ENCODE measurements at places on chromosomes 2 and 18.

- no peak for DNase-seq
These were observed 213.1 kb downstream of the MYO3B start for GRCh38 chr2:170391018-170391417.

DNA sequence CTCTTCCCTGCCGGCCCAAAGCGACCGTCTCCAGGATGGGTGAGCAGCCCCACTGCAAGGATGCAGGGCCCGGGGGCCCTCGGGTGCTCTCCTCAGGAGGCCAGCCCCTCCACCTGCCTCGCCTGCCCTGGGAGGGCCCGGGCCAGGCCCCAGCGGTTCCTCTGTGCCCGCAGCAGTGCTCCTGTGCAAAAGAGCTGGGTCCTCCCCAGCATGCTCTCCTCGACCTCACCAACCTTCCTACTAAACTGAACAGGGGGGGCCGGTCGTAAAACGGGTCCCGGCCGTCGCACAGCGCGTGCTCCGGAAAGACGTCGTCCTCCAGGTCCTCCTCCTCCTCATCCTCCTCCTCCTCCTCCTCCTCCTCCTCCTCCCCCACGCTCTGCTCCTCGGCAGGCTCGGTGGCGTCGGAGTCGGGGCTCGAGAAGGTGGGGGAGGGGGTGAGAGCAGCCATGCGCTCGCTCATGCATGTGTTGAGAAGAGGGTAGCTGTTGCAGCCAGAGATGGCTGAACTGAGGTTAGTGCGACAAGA lies 62.9 kb downstream of the KIF1A start:
- DNase-seq = no peak

GRCh38 chr2:37997629-37998028 lies 72.5 kb downstream of the RMDN2 start:
- DNase-seq = no peak

DNA sequence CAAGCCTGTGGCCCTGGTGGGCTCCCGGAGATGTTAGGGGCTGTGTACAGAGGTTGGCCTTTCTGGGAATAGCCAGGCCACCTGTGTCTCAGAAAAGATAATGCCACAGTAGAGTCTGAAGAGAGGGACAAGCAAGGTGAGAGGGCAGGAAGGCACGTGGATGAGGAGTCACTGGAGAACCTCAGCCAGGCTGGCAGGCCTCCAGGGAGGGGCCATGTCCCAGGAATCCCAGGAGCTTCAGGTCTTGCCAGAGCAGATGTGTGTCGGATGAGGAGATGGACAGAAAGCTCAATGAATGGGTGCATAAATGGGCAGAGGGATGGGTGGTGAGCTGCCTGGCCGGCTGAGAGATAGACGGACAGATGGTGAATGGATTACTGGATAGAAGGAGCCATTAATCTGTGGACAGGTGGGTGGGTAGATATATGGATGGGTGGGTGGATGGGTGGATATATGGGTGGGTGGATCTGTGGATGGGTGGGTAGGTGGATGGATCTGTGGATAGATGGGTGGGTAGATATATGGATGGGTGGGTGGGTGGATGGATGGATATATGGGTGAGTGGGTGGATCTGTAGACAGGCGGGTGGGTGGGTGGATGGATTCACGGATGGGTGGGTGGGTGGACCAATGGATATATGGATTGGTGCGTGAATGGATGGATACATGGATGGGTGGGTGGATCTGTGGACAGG lies 7.9 kb upstream of the OTOF start:
- no peak for DNase-seq

GRCh38 chr2:201139836-201140604 lies 24.1 kb downstream of the CFLAR start:
- no peak for DNase-seq

DNA sequence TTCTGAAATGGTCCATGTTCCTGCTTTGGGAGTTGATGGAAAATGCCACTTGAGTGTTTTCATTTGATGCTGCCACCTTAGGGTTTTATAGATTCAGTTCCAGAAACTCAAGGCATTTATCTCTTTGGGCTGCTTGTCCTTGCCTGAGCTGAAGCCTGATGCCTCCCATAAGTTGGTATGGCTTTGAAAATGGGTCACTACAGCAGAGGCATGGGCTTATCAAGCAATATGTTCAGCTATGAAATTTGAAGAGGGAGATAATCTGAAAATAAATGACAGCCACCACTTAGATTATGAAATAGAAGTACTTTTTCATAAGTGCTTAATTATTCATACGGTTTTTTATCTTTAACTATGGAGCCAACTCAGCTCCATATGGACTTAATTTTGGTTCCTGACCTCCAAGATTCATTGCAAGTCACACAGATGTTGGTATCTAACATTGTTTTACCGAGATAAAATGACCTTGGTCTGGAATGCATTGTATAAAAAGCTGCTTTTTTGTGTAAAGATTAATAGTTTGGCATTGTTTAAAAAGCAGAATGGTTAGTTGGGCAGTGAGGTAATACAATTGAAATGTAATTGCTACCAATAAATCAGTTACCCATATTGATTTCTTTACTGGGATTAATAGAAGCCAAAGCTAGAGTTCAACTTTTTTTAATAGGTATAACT lies 4.5 kb downstream of the SLC14A1 start:
- DNase-seq = no peak

DNA sequence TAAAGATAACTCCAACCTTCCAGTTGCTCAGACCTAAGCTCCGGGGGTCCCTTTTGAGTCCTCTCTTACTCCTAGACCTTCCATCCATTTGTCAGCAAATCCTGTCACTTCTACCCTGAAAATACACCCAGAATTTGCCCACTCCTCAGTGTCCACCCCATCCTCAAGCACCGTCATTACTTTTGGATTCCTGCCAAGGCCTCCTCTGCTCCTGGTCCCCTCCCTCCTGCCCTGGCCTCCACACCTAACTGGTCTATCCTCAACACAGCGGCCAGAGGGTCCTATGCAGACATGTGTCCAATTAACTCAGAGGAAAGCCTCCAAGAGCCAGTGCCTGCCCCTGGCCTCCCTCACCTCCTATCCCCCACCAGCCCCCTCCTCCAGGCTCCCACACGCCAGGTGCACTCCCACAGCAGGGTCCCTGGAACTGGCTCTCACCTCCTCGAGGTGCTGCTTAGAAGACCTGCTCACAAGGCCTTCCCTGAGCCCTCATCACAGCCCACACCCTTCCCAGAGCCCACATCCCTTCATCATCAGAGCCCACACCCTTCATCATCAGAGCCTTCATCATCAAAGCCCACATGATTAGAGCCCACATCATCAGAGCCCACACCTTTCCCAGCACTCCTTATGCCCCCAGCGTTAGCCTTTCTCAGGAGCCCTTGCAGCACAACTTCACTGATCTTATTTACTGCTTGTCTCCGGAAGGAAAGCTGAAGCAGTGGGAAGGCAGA lies 20.4 kb downstream of the FAM178B start:
- DNase-seq = no peak

DNA sequence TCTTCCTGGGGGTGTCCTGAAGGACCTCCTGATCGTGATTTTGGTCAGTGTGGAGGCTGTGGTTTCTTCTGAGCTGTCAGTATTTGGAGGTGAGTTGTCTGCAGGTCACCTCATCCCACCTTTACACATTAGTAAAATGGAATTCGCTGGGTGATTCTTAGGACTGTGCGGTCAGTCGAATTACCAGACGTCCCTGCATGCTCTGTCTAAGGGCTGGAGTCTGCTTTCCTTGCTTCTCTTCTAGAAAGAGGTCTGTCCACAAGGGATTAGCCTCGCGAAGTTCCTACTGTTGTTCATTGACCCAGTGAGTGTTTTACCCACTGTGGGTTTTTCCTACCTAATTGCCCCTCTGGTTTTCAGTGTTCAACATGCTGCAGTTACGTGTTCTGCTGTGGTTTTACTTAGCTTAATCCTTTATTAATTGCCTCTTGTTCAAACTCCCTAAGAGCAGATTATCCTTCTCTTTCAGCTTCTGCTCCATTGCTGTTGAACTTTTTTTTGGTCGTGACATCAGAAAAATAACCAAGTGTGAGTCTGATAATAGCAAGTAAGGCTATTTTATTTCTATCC lies 183.4 kb downstream of the NEDD4L start:
- no peak for DNase-seq

DNA sequence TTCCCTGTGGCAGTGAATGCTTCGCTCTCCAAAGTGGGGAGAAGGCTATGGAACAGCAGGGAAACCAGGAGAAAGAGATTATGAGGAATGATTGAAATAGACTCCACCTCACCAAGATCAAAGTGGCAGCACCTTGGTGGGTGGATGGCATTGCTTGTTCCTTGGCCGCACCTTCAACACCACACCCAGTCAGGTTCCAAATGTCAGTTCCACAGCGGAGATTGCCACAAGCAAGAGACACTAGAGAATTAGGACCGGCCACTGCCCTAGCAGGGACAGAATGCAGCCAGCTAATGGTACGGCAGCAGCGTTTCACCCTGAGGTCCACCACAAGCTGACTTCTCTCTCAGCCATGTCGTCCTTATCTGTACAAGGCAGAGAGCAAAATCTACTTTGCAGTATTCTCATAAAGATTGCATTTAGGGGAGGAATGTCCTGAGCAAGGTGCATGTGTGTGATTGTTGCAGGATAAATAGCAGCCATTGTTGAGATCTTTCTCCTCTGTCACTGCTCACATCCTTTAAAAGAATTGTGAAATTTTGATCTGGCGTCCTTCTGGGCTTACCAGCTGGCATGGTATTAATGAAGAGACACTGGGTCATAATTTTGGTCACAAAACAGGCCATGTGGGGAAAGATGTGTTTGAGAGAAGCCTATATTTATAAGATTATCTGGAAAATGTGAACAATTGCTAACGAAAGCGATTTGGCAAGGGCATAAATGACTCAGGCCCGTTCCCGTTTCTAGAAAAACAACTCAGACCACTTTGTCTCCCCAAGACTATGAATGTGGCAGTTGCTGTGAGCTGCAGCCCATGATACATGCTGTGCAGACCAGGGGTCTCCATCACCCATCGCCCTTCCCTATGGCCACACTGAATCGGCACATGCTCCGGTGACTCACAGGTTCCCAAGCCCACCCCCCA lies 228.6 kb upstream of the ID2 start:
- no peak for DNase-seq

GRCh38 chr2:3179208-3179607 lies 198.4 kb downstream of the EIPR1 start:
- no peak for DNase-seq

- no peak for DNase-seq
These were observed 76.1 kb downstream of the EPB41L3 start for GRCh38 chr18:5467671-5468070.

DNA sequence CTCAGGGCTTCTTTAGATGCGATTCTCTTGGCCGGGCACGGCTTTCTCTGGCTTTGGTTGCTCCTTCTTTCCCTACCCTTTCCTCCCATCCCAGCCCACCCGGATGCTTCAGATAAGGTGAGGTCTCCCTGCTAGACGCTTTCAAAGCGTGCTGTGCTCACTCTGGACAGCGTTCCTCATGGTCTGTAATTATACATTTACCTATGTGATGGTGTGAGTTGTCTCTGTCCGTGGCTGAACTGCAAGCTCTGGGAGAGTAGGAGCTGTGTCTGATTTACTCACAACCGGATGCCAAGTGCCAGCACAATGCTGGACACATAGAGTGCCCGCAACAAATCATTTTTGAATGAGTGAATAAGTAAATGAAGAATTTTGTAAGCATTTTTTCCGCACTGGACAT lies 26.8 kb upstream of the PNPT1 start:
- DNase-seq = no peak

DNA sequence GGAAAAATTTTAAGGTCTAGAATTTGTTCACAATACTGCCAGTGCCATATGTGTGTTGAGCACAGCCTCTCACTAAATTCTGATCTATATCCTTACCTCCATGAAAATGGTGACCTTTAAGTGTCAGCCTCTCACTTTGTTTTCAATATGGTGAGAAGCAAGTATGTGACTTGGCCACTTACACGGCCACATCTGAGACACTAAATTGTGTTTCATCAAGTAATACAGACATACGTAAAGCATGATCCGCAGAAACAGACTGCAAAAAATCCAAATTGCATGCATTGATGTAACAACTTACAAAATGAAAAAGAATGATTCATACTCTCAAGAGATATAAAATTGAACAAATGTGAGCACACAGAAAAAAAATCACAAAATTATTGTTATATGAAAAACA lies 55.2 kb upstream of the UGP2 start:
- no peak for DNase-seq

DNA sequence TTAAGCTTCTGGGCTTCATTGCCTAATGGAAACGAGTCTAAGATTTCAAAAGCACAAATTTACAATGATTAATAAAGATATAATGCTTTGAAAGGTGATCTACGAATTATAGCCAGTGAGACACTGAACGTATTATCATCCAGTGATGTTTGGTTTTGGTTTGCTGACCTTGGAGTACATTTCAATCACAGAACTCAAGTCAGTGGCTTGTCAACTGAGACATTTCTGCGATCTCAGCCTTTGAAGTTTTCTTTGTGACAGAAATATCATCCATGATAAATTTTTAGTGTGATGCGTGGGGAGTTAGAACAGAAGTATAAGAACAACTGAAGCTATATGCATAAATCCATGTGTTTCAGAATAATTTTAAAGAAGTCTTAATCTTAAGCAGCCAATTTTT lies 263.8 kb downstream of the TCF4 start:
- no peak for DNase-seq

DNA sequence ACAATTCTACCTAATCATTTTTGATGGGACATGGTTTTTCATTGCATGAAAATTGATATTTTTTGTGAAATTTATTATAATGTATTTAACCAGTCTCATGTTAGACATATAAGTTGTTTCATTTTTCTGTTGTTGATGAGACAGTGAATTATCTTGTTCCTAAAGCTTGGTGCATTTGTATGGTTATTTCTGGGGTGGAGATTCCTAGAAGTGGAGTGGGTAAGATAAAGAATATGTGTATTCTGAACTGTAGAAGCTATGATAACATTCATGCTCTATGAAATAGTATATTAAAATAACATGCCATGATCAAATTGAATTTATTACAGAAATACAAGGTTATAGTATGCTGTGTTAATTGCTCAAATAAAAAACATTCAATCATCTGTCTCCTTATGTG lies 69.2 kb downstream of the BOLA3 start:
- no peak for DNase-seq

DNA sequence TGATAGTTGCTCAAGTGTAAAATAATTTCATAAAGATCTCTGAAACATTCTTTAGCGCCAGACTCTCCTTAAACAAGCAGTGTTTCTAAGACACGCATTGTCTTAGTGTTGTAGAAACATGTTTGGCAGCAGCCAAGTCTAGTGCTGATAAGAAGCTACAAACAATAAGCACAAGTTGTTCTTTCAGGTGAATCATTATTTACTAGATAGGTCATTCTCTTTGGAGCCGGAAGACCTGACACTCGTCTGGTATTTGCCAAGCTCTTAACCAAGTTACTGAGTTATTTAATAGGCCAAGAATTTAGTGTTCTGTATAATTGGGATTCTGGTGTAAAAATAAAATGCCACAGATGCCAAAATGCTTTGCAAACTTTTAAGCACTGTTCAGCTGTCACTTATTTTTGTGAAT lies 852.1 kb downstream of the CPS1 start:
- DNase-seq = no peak

GRCh38 chr2:6653281-6653750 lies 212.4 kb downstream of the CMPK2 start:
- no peak for DNase-seq
